Psoas muscle (tissue), 8 donors: ENCODE measurements at places on chromosomes 11 and 22.

- DNase-seq = no peak
Measured at GRCh38 chr11:106853850-106854401, 164.3 kb downstream of the GUCY1A2 start.

- no peak for DNase-seq
Measured at GRCh38 chr22:42473484-42474193, 41.4 kb upstream of the NFAM1 start.

DNA sequence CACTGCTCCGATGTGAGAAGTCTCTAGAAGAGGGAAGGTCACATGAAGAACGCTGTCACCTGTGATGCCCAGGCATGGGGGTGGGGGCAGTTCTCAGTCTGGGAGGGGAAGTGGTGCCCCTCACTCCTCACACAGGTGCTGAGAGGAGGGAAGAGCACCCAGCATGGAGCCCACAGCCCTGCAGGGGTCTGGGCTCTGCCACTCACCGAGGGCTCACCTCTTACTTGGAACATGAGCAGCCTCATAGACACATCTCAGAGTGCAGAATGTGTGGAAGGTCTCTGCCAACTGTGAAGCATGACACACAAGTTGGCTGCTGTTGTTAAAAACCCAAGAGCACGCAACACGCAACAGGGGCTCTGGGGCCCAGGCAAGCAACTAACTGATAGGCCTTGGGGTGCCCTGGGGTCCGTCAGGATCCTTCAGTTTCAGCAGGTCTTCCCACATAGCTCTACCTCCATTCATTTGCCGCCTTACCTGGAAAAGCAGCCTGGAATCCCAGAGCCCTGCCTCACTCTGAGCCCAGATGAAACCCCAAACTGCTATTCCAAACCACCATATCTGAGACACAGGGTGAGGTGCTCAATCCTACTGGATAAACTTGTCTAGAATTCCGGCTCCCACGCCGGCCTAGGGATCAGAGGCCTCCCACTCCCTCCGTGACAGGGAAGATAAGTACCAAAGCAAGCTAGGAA is 17.5 kb upstream of the TMPRSS4 start:
- DNase-seq = peak; percentile 21

GRCh38 chr11:73833067-73833466 is 43.6 kb downstream of the COA4 start:
- no peak for DNase-seq

DNA sequence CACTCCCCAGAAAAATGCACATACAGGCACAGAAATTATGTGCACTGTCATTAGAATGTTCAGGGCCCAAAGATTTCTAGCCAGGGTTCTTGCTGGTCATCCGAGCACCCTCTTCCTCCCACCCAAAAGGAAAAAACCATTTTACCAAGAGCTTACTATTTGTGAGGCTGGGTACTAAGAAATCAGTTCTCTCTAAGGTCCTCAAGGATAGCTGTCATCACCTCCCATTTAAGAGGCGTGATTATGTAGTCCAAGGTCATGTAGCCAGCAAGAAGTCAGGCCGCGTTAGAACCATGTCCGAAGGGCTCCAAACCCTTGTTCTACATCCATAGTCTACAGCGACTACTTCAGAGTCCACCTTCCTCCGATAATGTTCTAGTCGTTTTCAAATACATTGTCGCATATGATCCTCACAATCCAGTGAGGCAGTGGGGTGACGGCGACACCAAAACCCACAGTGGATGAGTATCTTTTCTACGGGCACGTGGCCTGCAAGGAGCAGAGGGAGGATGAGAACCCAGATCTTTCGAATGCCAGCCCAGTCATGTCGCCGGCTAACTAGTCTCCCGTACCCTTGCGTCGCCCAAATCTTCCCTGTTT is 634 bp downstream of the TIMM8B start:
- DNase-seq = no peak

- DNase-seq = no peak
Measured at GRCh38 chr11:102914238-102915043, 39.7 kb upstream of the MMP12 start.

GRCh38 chr11:63485777-63486176 is 5.2 kb downstream of the PLAAT5 start:
- DNase-seq = no peak

- DNase-seq = no peak
Measured at GRCh38 chr22:27802346-27803073, 954 bp upstream of the MN1 start.

DNA sequence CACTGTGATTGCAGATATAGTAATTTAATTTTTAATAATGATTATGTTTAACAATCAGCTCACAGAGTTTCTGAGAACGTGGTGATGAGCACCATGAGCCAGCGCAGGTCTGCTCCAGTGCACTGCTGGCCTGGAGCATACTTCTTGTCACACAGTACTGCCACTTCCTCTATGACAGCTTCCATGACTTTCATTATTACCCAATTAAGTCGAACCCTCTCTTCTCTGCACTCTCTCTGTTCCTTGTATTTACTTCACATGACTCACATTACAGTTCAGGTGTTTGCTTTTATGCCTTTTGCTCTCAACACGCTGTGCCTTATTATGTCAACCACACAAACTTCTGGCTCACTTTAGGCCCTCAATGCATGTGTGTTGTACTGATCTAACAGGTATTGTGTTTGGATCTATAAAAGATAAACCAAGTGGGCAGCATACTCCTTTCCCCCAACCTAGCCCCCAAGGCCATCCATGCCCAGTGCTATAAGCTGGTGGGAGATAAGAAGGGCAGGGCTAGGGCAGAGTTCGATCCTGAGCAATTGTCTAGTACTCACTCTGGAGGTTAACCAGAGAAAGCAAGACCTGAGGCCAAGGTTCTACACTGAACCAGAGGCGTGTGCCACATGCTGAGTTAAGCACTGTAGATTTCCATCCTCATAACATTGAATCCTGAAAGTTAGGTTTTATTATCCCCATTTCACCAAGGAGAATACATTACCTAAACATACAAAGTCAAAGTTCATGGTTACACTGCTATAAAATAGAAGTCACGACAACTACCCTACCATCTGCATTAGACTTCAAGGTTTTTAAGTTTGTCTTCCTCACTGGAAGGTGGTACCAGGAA is 356.5 kb downstream of the INSC start:
- no peak for DNase-seq

GRCh38 chr11:502288-503178 is 4.5 kb downstream of the RNH1 start:
- DNase-seq = peak; percentile 56
